ENCODE measurements at places on chromosomes 5 and 9.

DNA sequence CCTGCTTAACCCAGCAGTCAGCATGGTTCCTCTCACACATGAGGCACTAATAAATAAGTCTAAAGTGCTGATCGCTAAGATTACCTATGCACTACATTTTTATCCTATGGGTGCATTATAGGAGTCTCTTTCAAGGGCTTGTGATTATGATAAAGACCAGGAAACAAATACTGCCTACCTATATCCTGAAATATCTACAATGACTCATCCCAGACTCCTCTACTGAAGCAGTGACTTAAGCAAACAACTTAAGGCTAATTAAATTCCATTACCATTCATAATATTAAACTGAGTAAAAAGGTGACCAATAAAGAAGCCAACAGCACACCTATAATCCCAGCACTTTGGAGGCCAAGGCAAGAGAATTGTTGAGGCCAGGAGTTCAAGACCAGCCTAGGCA, 338.4 kb downstream of the DNAH5 start:
- DNase-seq, result no peak

- DNase-seq, result no peak
Observed at GRCh38 chr5:69300537-69301203, 31.9 kb downstream of the CCDC125 start.

DNA sequence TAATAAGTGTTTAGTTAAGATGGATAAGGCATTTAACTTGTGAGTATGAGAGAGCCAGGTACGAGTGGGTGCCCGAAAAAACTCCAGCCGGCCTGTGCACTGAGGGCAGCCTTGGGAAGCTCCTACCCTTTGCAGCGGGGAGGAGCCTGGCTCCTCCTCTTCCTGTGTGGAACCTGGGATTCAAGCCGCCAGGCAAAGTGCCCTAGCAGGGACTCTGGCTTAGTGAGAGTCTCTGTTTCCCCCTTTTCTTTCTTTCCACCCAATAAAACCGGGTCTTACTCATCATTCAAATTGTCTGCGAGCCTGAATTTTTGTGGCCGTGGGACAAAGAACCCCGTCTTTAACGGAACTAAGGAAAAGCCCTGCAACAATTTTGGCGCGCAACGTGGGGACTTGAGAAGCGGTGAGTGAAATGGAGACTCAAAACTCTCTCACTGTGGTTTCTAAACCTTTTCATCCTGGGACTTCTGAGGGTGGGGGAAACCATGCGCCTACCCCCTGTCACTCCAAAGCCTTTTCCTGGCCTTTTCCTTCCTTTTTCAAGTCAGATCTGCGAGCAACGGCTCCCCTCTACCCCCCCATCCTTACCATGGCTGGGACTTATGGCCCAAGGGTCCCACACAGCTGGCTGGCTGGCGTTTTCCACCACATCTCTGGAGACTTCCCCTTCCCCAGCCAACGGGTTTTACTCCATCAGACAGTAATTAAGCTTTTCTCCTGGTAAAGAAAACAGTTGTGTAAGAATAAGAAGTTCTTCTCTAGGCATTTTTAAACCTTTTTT, 535.7 kb upstream of the ACO1 start:
- DNase-seq, result no peak

- no peak for DNase-seq
Observed at GRCh38 chr5:11143456-11144267, 382.6 kb upstream of the DAP start.

GRCh38 chr5:2746561-2747032, 4.9 kb downstream of the IRX2 start:
- DNase-seq, result no peak

DNA sequence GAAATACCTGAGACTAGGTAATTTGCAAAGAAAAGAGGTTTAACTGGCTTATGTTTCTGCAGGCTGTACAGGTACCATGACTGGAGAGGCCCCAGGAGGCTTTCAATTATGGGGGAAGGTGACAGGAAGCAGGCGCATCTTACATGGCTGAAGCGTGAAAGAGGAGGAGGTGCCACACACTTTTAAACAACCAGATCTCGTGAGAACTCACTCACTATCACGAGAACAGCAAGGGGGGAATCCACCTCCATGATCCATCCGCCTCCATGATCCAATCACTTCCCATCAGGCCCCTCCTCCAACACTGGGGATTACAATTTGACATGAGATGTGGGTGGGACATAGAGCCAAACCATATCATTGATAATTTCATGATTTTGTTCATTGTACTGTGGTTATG, 2.5 kb upstream of the MED27 start:
- DNase-seq, result no peak

GRCh38 chr9:131469356-131469755, 33.4 kb upstream of the POMT1 start:
- no peak for DNase-seq

GRCh38 chr5:96657068-96657467, 5.1 kb upstream of the CAST start:
- DNase-seq, result no peak

- no peak for DNase-seq
Observed at GRCh38 chr9:82263619-82264018, 275.0 kb downstream of the SPATA31D1 start.

GRCh38 chr5:125411071-125411743, 664.8 kb upstream of the ZNF608 start:
- no peak for DNase-seq

GRCh38 chr5:32909207-32909606, 198.1 kb downstream of the NPR3 start:
- no peak for DNase-seq

Data from stimulated activated naive CD4-positive, alpha-beta T cell (primary cell).